SJCRH30 (cell line): ENCODE measurements at places on chromosomes 6 and 20. TPM values are rescaled to one million over a fixed set of nuclear protein-coding genes. Genes with fewer than 3 reads are reported as not detected.

Gene C20orf204
- 2.0 and 3.0 TPM in 2 replicates for total RNA-seq

Gene PPP1R16B
- total RNA-seq = 34.0 and 36.5 TPM in 2 replicates

Gene ADGRF5
- 0.30 and 0.35 TPM in 2 replicates for total RNA-seq

Gene PDYN
- total RNA-seq = not detected in 2 replicates

Gene SUMO4
- total RNA-seq = 1.1 and 1.5 TPM in 2 replicates

Gene FLOT1
- total RNA-seq = 87.4 and 92.2 TPM in 2 replicates

Gene BMP5
- total RNA-seq = 61.2 and 72.3 TPM in 2 replicates

Gene NRM
- 25.0 and 29.6 TPM in 2 replicates for total RNA-seq

GRCh38 chr6:1409774-1410465, 20.5 kb downstream of the FOXF2 start:
- no peak for DNase-seq

GRCh38 chr20:17940224-17940971, 28.2 kb downstream of the SNX5 start:
- no peak for DNase-seq

DNA sequence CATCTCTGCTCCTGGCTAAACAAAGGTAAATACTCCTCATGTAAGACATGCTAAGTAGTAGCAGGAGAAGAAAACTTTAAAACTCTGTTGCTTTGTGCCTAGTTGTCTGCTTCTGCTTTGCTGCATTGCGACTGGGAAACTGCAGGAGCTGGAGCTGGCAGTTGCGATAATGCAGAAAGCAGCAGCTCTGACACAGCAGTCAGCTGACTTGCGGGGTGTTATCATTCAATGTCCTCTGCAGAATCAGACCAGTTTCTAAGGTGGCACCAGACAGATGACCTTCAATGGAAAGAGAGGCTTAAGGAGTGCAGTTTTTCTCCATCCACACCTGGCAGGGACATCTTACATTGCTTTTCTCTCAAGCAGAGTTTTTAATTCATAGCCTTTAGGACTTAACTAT, 69.9 kb upstream of the SOX4 start:
- no peak for DNase-seq

DNA sequence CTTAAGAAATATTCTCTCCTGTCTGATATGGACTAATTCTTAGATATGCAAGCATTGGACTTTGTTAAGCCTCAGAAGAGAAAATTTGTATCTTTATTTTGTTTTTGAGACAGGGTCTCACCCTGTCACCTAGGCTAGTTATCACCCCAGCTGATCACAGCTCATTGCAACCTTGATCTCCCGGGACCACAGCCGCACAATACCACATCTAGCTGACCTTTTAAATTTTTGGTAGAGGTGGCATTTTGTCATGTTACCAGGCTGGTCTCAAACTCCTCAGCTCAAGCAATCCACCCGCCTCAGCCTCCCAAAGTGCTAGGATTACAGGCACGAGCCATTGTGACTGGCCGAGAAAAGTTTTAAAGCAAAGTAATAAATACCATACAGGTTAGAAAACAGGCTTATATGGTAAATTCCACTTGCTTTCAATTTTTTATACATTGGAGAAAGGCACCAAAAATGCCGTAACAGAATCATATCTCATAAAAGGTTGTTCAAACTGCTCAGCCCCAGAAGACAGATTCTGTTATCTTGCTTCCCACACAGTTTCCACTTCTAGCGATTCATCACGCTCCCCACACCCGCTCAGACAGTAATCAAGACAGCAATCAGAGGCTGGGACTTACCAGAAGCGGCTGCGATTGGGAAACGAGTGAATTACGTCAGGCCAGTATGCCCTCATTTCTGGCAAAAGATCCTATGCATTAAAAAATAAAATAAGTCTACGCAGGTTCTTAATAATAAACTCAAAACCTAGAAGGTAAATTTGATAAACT, 13.8 kb downstream of the RNASET2 start:
- no peak for DNase-seq

- no peak for DNase-seq
These were observed 290.2 kb downstream of the PHACTR1 start for GRCh38 chr6:13006578-13007300.

GRCh38 chr6:36671687-36672375, 6.7 kb upstream of the CDKN1A start:
- DNase-seq = no peak

GRCh38 chr6:122184401-122184827, 215.0 kb upstream of the HSF2 start:
- peak; percentile 5 for DNase-seq

DNA sequence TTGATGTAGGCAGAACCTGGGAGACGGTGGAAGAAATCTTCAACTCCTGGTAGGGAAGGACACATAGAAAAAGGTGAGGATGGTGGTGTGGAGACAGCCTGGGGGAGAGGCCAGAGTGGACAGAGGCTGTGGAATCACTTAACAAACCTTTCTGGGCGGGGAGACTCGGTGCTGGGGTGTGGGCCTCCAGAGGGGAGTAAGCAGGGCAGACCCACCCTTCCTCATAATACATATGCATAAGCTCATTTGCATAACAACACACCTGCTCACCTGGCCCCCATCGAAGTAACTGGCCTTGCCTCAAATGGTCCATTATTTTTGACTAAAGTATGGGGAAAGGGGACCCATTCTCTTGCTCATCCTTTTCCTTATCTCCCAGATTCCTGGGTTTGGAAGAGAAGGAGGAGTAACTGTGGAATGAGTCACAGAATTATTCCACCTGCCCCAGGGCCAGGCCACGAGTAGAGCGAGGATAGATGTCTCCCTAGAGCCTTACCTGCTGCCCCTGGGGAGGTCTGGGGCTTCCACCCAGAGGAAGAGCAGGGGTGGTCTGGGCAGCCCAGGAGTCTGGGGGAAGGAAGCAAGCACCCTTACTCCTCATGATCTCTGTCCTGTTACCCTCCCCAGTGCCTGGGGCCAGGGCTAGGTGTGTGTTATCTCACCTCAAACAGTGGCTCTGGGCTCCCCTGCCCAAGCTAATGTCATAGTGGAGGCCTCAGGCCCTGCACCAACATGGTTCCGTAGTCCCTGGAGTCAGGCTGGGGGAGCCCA, 10.7 kb upstream of the VEGFA start:
- DNase-seq = no peak

GRCh38 chr6:25670208-25670607, 18.2 kb downstream of the SCGN start:
- DNase-seq = no peak

DNA sequence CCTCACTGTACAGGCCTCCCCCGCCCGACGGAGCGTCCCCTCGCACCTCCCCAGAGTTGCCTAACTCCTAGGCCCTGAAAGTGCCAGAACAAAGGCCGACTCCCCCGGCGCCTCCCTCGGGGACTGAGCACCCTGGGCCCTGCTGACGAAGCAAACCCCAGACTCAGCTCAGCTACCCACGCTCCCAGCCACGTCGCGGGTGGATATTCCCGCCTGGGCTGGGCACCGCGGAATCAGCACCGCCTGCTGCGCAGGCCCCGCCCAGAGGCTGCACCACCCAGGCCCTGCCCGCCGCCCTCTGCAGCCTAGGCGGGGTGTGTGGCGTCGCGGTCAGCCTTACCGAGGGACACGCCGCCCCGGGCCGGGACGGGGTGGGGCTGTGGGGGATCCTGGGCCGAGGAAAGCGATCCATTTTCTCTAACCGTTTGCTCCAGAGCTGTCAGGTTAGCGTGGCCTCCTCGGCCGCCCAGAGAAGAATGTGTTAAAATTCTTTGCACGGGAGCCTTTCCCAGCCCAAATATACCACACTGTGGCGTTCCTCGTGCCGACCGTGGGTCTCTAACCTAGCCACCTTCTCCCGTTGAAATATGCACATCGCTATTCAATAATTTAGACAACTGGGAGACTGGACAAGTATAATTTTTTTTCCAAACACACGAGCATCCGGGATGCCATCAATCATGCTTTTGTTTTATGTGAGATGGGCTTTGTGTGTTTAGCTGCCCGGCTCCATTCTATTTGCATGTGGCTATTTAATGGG, 31.4 kb downstream of the TFAP2A start:
- no peak for DNase-seq

GRCh38 chr20:62723768-62724450, 15.3 kb downstream of the NTSR1 start:
- no peak for DNase-seq

DNA sequence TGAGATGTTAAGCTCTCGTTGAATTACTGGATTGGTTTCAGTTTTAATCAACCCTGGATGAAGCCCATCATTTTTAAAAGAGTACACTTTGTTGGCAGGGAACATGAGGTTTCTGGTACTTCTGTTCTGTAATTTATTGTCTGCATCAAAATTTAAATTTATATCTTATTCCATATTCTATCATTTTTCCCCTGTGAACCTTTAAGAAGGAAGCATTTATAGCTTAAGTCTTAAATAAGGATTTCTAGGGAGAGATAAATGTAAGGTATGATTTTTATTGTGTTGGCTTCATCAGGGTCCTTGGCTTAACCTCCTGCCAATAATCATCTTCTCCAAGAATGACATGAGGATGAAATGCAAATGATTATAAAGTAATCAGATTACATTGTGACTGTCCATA, 40.6 kb downstream of the MLIP start:
- no peak for DNase-seq

- DNase-seq = no peak
These were observed 20.8 kb downstream of the ZC2HC1B start for GRCh38 chr6:143885116-143885515.

GRCh38 chr6:148855744-148856143, 108.9 kb downstream of the UST start:
- DNase-seq = no peak

GRCh38 chr6:170017603-170018320, 266.3 kb downstream of the ERMARD start:
- DNase-seq = no peak

DNA sequence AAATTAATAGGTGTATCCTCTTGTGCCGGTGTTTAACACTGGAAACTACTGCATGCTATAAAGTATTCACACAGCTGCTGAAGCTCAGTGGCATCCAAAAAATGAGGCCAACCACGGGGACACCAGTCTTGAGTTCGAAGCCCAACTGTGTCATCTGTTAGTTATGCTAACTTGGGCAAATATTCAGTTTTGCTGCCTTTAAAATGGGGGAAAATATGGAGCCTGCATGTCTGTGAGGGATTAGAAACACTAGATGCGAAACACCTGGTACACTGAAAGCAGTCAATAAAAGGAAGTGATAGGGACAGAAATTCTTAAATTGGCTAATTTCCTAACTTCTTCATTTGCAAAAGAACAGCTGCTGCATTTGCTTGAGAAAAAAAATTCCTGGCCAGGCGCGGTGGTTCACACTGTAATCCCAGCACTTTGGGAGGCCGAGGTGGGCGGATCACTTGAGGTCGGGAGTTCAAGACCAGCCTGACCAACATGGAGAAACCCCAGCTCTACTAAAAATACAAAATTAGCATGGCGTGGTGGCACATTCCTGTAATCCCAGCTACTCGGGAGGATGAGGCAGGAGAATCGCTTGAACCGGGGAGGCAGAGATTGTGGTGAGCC, 36.6 kb upstream of the MLIP start:
- peak; percentile 52 for DNase-seq

- no peak for DNase-seq
These were observed 40.8 kb downstream of the SLC22A2 start for GRCh38 chr6:160217863-160218262.

DNA sequence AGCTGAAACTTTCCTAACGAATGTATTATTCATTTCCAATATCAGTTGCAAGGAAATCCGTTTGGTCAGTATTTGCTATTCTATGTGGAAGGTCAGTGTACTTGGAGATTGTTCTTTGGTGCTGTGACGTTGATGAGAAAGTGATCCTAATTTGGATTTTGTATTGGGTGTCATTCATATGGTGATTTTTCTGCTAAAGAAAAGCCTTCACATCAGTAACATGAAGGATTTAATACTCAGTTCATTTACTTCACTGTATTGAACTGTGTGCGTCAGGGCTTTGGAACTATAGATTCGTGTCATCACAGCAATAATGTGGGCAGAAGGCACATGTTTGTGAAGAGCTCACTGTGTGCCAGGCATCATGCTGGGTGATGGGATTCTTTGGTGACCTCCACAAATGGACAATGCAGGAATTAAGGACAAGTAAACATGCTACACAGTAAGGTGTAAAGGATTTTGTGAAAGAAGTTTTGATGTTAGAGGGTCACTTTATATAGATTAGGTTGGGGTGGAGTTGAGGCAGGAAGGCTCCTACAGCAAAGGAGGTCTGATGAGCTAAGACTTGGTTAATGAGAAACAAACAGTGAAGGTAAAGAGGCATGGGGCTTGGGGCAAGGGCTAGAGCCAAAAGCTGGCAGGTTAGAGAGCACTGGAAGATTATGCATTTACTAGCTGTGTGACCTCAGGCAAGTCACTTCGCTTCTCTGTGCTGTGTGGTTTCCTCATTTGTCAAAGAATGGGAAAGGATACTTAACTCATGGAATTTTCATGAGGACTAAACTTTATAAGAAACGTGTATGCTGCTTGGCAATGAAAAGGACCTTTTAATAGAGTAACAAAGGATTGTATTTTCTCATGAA, 12.1 kb downstream of the ARID1B start:
- no peak for DNase-seq

DNA sequence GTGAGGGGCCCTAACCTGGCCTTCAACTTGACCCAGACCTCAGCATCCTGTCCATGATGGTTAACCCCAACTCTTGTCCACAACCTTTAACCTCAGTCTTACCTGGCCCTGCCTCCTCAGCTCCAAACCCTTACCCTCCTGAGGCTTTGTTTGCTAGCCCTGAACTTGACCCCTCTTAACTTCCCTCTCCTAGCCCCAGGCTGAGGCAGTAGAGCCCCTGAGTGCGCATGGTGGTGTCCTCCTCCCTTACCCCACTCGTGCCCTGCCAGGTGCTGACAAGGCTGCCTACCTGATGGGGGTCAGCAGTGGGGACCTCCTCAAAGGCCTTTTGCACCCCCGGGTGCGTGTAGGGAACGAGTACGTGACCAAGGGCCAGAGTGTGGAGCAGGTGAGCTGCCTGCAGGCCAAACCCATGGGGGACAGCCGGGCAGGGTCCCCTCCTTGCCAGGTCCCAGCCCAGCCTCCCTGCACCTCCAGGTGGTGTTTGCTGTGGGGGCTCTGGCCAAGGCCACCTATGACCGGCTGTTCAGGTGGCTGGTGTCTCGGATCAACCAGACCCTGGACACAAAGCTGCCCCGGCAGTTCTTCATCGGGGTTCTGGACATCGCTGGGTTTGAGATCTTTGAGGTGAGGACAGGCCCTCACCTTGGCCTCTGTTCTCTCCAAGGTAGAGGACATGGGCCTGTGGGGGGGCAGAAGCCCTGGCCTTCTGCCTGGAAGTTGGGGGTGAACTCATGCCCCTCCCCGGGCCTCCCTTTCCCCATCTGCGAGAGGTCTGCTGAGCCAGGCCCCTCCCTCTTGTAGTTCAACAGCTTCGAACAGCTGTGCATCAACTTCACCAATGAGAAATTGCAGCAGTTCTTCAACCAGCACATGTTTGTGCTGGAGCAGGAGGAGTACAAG, 31.9 kb downstream of the MYH7B start:
- DNase-seq = no peak

DNA sequence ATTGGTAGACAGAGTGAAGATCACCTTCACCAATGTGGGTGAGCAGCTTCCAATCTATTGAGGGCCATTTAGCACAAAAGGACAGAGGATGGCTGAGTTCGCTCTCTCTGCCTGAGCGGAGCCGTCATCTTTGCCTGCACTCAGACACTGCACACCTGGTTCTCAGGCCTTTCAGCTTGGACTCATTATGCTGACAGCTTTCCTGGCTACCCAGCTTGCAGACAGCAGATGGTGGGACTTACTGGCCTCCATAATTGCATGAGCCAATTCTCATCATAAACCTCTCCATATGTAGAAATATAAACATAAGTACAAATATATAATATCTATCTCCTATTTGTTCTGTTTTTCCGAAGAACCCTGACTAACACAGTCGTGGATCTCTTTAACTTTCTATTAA, 13.7 kb downstream of the TBXT start:
- no peak for DNase-seq
